ENCODE measurements at places on chromosomes 2 and 18.

DNA sequence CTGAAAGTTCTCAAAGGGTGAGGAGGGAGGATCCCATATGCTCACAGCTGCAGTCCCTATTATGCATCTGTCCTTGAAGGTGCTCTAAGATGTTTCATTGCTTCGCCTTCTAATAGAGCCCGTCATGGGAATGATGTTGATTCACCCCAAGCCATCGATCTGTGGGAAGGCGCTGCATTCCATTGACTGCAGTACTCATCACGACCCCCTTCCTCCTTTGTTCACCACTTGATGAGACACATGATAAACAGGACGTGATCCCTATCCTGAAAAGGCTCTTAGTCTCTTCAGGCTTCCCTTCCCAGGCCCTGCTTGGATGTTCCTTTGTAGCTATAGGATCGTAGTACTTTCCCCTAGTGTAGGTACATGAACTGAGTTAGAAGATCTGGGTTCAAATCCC, 181.8 kb downstream of the AGPS start:
- DNase-seq = no peak

DNA sequence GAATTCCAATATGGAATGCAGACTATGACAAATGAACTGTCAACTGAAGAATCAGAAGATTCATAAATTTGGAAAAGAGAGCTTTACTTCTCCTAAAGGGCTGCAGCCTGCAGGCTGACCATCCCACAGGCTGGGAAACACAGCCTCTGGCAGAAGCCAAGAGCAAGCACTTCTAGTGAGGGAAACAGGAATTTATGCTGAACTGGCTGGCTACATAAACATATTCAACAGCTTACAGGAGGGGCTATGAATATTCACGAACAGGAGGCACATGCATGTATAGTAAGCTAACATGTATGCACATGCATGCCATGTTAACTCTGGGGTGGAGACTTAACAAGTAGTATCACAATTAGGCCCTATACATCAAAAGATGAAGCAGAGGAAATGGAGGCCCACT, 17.6 kb downstream of the HIBCH start:
- DNase-seq = no peak

DNA sequence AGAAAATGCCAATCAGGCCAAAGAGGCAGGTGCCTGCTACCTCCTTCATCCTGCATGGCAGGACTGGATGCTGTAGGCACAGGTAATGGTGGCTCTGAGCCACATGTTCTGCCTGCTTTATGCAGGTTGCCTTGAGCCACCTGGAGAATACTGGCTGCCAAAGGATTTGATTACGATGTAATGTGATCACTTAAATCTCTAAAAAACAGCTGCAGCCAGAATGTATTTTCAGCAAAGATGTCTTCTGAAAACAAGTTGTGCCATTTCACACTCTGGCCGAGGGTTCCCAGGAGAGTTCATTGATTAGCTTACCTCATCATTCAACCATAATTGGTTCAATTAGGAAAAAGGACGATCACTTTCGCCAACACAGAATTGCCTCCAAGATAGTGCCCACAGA, 17.9 kb upstream of the MSGN1 start:
- no peak for DNase-seq

DNA sequence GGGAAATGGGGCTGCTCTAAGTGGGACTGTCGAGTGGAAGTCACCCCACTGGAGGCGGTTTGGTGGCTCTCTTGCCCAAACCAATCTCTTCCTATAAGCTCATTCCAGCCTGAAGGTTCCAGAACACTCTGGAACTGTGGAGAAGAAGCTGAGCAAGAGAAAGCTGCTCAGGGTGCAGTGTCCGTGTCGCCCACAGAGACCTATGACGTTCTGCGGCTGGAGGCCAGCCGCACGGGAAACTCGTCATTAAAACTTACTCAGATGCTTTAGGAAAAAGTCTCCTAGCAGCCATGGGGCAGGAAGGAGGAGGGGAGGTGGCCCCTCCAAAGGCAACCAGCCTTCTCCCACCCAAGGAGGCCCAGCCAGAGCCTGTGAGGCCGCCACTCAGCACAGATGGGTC, 41.7 kb downstream of the ADCY3 start:
- no peak for DNase-seq

- no peak for DNase-seq
Observed at GRCh38 chr2:172083628-172084394, 1.5 kb upstream of the DLX1 start.

GRCh38 chr18:58645398-58645797, 16.5 kb upstream of the ALPK2 start:
- no peak for DNase-seq

- no peak for DNase-seq
Observed at GRCh38 chr2:4098137-4098536, 394.8 kb downstream of the DCDC2C start.

GRCh38 chr2:53756644-53757043, 11.0 kb upstream of the CHAC2 start:
- DNase-seq = no peak

DNA sequence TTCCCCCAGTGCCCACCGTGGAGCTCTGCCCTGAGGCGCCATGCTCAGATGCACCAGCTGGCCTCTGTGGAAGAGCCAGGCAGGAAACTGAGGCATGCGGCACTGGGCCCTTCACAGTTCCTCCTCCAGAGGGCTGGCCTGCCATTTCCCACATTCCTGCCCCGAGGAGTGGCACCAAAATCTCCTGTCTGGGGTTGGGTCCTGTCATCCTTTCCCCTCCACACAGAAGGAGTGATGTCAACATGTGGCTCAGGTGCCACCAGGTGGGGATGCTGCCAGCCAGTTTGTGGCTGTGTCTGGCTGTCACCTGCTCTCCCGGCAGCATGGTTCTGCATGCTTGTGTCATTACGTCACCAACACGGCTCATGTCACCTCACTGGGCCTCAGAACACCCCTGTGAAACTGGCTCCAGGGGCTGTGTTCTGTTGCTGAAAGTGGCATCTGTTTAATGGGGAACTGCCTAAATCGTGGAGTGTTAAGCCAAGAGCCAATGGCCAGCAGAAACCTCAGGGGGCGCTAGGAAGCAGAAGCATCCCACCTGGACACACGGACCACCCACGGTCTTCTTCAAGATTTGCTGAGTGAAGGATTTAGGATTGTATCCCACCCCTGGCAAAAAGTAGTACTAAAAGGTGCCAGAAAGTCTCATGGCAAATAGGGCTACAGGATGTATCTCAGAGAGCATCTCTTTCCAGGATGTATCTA, 51.3 kb downstream of the ZAP70 start:
- DNase-seq = no peak

GRCh38 chr2:222353993-222354392, 55.2 kb upstream of the PAX3 start:
- no peak for DNase-seq

DNA sequence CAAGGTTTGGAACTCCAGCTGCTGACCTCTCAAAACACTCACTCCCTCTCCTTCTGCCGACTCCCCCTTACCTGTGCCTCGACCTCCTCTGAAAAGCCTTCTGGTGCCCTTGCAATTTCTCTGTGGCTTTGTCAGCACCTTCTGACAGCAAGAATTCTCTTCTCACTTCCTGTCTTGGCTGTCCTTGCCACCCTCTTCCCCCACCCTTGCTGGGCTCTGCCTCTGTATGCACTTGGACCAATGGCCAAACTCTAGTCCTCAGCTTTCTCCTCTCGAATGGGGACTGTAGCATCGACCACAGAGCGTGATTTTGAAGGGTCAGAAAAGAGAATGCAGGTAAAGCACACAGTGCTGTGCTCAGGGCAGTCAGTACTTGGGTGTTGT, 99.0 kb downstream of the HS1BP3 start:
- DNase-seq = no peak

- DNase-seq = peak; percentile 41
Observed at GRCh38 chr2:106065983-106066820, 127.9 kb downstream of the UXS1 start.

GRCh38 chr2:36633470-36634092, 35.6 kb upstream of the FEZ2 start:
- no peak for DNase-seq

DNA sequence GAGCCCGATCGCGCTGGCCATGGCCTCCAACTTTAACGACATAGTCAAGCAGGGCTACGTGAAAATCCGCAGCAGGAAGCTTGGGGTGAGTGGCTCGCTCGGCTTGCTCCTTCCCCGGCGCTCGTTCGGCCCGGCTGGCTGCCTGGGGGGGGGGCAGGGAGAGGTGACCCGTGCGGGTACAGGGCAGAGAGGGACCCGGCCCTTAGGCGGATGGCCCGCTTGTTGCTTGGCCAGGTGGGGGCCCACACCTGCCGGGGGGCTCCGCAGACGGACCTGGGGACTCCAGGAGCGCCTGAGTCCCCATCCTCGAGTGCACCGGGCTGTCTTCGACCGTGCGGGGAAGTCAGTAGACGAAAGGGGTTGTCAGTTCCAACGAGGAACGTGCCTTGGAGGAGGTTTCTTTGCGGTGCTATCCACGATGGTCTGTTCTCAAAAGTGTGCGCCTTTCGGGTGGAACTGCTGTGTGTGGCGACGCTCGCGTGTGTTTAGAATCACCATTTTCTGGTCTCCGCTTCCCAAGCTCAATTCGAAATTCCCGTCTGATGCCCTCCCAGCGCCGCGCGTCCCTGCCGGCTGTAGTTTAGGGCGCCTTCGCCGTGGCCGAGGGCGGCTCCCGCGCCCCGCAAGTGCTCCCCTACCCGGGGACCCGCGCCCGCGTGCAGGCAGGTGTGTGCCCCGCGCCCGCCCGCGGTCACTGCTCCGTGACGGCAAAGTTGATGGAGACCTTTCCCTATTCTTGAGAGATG, 711 bp downstream of the DOK6 start:
- DNase-seq = peak; percentile 54

DNA sequence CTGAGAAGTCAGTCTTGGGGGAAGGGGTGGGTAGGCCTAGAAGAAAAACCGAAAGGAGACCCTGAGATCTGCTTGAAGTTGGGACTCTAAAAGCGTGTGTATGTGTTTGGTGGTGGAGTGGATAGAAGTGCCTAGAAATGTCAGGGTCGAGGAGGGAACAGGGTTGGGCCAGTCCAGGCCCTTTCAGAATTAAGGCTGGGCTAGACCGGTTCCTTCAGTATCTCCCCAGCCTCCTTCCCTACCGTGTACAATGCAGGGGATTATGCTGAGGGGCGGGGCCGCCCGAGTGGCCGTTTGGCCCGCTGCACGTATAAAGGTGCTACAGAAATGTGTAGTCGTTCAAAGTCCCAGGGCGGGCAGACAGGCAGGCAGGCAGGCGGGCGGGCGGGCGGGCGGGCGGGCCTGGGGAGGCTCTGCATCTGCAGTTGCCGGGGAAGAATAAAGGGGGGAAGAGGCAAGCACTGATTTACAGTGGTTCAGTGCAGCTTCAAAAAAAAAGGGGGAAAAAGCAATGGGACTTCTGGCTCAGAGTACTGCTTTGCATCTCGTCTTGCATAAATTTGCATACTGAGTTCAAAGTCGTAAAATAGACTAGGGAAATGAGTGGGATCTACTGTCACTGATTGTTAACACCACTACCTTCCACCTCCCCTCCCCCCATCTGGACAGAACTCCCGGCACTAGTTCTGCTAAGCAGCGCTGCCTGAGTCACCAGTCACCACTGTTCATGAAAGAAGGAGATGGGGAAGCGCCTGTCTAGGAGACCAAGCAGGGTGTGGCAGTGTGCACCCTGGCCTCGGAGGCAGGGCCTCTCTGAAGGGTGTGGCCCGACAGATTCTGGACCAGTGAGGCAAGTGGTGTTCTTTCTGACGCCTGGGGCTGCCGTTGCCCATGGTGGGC, 3.6 kb downstream of the IGFBP2 start:
- no peak for DNase-seq

- no peak for DNase-seq
Observed at GRCh38 chr2:102283996-102284395, 27.4 kb upstream of the IL1RL1 start.
